ENCODE measurements at places on chromosomes 1 and 21.

- no peak overlapping the region for H3K4me3 ChIP-seq
- H3K27ac ChIP-seq = no peak overlapping the region
- peaks cover 5% of the 10 kb centered on the region for H3K4me1 ChIP-seq
These were observed 37.8 kb upstream of the S1PR1 start for GRCh38 chr1:101198842-101199636.

DNA sequence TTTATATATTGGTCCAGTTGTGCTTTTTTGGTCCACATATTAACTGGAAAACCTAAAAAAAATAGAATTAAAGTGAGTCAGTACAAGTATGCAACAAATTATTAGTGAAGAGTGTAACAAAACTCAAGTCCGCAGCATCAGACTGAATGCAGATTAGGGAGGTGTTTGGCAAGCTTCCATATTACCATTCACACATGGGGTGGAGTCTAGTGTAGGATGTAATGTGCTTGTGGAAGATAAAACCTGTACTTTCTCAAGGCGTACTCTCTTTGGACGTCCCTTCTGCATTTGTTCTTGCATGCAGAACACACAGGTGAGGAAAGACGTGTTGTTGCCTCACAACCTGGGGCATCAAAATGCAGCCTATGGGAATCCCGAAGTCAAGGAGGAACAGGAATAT, 668.7 kb downstream of the MRPL39 start:
- DNase-seq = no peak
- no peak overlapping the region for H3K27ac ChIP-seq
- no peaks in the 10 kb centered on the region for H3K36me3 ChIP-seq
- no peaks in the 10 kb centered on the region for H3K27me3 ChIP-seq
- no peaks in the 10 kb centered on the region for H3K4me1 ChIP-seq
- no peak overlapping the region for H3K4me3 ChIP-seq

GRCh38 chr1:211535346-211535745, 43.4 kb upstream of the RD3 start:
- DNase-seq = no peak
- no peak overlapping the region for H3K4me3 ChIP-seq
- H3K27ac ChIP-seq = no peak overlapping the region
- H3K4me1 ChIP-seq = no peaks in the 10 kb centered on the region

DNA sequence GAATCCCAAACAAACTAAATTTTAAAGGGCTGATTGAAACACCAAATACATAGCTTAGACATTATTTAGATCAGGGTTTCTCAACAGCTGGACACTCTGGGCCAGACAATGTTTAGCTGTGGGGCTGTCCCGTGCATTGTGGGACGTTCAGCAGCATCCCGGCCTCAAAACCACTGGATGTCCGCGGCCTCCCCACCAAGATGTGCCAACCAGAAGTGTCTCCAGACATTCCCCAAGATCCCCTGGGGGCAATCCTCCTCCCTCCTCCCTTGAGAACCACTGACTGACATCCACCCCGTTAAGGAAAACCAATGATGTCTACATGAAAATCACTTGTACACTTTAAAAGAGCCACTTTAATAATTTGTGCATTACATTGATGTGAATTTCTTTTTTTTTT, 38.4 kb downstream of the CLSTN1 start:
- H3K4me3 ChIP-seq = no peak overlapping the region
- H3K27me3 ChIP-seq = no peaks in the 10 kb centered on the region
- peaks cover 2% of the 10 kb centered on the region for H3K36me3 ChIP-seq
- no peak overlapping the region for H3K27ac ChIP-seq
- no peak for DNase-seq
- H3K4me1 ChIP-seq = peaks cover 31% of the 10 kb centered on the region

- peaks cover 14% of the 10 kb centered on the region for H3K27me3 ChIP-seq
- no peak overlapping the region for H3K27ac ChIP-seq
- peaks cover 2% of the 10 kb centered on the region for H3K36me3 ChIP-seq
- H3K4me1 ChIP-seq = no peaks in the 10 kb centered on the region
- DNase-seq = no peak
These were observed 418.6 kb upstream of the PROX1 start for GRCh38 chr1:213568929-213569815.
